CD4-positive, alpha-beta T cell (primary cell): ENCODE measurements at places on chromosomes 1 and 21.

GRCh38 chr1:22102746-22103145 lies 40.2 kb downstream of the WNT4 start:
- DNase-seq: no peak

- DNase-seq: no peak
Measured at GRCh38 chr1:88698140-88698539, 14.1 kb downstream of the PKN2 start.

GRCh38 chr1:154774175-154774855 lies 95.8 kb downstream of the KCNN3 start:
- no peak for DNase-seq

- DNase-seq: no peak
Measured at GRCh38 chr1:103900005-103900404, 150.3 kb downstream of the AMY1C start.

DNA sequence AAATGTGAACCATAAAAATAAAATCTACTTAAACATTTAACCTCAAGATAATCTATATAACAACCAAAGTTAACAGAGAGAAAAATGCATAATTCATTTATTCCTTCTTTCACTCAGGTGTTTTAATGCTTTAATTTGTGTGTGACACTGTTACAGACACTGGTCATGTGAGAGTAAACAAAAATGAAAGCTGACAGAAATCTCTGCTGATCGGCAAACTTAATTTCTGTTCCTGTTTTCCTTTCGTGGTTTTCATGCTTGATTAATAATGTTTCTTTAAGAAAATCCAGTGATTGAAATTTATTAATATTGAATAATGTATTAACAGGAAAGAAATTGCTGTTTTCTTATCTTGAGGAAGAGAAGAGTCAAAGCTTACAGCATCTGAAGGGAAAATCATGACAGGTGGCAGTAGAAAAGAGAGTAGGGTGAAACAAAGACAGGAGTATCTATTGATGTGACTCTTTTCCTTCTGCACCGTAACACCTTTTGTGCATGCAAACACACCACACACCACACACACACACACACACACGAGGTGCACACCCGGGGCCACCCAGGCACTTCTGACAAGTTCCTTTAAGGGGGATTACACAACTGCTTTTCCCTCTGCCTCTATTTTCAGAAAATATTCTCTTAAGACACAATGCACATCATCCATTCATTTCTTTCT lies 1.6 kb downstream of the OR2AK2 start:
- DNase-seq: no peak
